ENCODE measurements at places on chromosomes 1 and 21. TPM values are rescaled to one million over a fixed set of nuclear protein-coding genes. Genes with fewer than 3 reads are reported as not detected.

STUM gene
- total RNA-seq, result 0.35 TPM

CFAP141 gene
- not detected for total RNA-seq

AGT gene
- total RNA-seq, result 0.23 TPM

IARS2 gene
- total RNA-seq, result 72.3 TPM

EIF4G3 gene
- total RNA-seq, result 37.0 TPM

All from pericardium fibroblast (primary cell).